ENCODE measurements at places on chromosomes 2 and 18.

DNA sequence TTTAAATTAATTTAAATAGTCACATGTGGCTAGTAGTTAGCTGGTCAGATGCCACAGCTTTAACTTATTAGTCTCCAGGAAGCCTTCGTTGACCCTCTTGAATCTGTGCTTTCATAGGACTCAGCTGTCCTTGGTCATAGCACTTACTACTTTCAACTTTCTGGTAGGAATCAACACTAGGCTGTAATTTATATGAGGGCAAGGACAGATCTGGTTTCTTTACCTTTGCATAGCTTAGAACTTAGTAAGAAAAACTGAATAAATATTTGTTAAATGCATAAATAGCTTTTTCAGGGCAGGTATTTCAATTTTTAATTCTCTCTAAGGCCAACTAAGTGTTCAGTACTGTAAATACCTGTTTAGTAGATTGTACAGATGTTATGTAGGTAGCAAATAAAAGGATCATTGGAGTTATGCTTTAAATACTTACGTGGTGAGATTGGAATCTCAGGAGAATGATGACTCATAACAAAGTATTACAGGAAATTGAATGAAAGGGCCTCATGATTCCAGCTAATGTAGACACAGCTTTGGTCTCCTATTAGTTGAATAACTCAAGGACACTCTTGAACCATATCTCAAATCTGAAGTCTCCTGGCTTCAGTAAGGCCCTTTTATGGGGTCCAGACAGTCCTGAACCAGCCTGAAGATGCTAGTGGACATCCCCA, 2.6 kb downstream of the CLIP4 start:
- DNase-seq: no peak

- no peak for DNase-seq
These were observed 149.2 kb downstream of the PLEKHA3 start for GRCh38 chr2:178629463-178629862.

- no peak for DNase-seq
These were observed 157.9 kb upstream of the EPC2 start for GRCh38 chr2:148486655-148487054.

DNA sequence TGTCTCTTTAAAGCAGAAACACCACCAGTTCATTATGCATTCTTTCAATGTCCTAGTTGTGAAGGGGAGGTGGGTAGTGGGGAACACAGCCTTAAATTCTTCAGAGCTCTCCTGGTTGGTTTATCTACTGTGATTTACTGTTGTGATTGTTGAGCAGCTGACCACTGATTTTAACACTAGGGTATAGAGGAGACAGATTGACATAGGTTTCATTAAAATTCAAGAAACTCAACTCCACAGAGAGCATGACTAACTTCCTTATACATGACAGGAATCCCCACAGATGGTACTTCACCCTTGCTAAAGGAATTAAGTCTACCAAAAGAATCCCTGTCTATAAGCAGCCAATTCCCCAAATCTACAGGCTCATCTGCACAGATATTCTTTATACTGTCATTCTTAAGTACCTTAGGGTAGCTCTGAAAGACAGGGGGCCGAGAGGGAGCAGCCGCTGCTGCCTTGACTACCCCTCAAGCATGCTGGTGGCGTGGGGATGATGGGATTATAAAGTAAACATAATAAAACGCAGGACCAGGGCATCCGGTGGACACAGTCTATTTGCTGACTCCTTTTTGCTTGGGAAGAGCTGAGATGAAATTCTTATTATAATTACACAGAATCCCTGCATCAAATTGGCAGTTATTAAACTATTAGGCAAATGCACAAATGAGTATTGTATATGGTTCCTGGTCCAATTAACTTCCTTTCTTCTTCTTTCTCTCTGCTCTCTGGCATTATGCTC, 1377.6 kb upstream of the PIK3C3 start:
- no peak for DNase-seq

DNA sequence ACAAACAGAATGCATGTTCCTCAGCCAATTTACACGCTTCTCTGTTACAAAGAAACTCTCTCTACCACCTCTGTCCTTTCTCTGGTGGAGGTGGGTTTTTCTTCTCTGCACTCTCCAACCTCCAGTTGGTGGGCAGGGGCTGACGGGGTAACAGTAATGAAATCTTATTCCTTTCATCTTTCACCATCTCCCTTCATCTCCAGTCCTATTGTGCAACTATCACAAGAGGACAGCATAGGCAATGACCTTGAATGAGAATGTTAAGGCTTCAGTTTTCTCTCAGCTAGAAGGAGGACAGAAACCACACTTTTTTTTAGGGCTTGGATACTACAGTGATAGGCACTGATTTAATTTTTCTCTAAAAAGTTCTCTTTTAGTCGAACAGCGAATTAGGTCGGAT, 81.7 kb upstream of the NEUROD1 start:
- DNase-seq: no peak

GRCh38 chr18:74914648-74915047, 294.3 kb downstream of the PTGR3 start:
- no peak for DNase-seq

- DNase-seq: no peak
These were observed 115.2 kb downstream of the TTC32 start for GRCh38 chr2:19786408-19787058.

- no peak for DNase-seq
These were observed 46.9 kb upstream of the CD28 start for GRCh38 chr2:203659331-203660049.

DNA sequence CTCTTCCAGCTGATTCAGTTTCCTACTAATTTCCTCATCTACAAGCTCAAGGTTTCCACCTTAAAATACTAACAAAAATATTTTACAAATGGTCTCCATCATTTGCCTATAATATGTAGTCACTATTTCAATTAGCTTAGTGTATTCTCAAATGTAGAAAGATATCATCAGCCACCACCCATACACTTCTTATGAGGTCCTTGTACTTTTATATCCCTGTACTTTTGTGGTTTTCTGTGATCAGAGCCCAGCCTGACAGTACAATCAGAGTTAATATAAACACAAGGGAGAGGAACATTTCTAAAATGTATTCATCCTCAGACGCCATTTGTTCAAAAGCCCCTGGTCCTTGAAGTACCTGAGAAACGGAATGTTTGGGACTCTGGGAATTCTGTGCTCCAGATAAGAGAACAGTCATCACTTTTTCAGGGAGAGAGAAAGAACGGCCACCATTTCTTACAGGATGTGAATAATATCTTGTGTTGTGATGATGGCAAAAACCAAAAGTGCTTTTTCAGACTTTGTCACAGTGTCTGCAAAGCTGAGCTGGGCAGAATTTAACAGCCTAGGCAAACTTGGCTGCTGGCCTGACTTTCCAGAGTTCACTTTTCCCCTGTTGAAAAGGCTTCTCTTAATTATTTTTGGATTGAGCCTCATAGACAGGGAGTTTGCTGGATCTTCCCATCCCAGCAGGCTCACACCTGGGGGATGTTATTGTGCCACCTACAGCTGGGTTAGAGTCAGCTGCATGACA, 361.7 kb upstream of the ACVR2A start:
- no peak for DNase-seq

DNA sequence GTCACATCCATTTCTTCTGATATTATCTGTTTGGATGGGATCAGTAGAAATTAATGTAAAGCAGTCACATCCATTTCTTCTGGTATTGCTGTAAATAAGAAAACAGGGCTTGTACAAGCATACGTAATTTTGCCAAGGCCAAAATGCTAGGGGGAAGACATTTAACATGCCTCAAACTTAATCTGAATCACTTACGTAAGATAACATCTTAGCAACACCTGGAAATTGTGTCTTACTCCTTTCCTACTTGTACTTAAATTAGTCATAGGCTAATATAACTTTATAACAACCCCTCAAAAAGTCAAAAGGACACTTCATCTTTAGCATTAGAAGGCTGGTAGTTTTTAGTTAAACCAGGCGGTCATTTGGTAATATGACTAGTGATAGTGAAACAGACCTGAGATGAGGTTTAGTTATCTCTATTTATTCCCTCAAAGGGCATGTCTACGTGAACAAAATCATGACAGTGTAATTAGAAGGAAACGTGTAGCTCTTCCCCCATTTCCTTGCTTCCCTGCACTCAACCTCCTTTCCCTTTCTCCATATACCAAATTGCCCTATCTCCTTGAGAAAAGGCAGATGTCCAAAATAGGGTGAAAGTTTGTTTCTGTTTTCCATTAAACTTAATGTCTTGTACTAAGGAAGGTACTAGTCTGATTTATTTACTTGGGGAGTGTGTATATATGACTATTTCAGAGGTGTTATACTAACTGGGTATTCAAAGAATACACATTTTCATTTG, 99.3 kb upstream of the FZD5 start:
- no peak for DNase-seq

DNA sequence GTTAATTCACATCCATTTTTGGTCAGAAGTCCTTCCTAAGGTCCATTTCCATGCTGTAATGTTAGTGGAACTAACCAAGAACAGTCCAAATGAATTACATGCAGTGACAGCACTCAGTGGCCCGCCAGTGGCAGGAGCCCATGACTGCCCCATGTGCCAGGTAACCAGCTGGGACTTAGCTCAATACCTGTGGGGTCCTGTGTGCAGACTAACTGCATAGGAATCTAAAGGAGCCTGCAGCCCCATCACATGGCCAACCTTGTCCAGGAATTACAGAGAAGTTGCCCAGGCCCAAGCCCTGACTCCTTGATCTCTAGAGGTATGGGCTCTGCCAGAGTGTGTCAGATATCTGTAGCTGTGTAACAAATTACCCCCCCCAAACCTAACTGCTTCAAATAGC, 35.4 kb upstream of the GPR17 start:
- DNase-seq: no peak

GRCh38 chr18:48171490-48172188, 237.5 kb downstream of the ZBTB7C start:
- no peak for DNase-seq

DNA sequence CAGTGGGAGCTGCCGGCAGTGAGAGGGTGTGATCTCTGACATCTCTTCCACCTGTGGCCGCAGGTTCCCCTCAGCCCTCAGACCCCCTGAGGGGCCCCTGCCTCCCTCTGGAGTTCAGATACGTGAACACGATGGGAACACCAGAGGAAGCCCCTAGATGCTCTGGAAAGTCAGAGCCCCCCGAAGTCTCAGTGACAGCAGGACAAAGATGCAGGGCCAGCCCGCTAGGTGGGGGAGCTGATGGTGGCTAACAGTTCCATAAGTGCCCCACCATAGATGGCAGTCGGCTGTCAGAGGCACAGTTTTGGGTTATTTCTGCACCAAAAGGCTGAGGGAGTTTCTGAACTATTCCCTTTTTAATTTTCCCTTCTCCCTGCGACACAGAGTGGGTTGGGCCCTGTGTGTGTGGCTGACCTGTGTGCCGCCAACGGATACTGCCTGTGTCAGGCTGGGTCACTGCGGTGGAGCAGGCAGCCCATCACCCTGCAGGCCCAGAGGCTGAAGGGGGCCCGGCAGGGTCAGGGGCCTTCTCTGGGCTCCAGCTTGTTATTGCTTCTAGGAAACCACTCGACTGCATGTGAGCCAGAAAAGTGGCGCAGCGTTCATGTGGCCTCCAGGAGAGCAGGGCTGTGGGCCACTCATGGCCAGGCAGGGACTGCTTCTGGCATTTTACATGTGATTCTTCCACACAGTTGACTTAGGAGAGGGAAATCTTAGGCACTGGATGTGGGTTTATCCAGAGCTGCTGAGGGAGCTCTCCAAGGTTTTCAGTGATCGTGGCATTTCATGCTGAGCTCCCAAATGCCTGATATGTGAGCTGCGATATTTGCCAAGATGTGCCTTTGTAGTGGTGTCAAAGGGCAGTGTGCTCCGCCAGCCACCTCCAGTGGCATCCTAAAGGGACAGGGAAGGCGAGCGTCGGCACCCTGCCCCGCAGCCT, 225.1 kb downstream of the SH3RF3 start:
- no peak for DNase-seq

DNA sequence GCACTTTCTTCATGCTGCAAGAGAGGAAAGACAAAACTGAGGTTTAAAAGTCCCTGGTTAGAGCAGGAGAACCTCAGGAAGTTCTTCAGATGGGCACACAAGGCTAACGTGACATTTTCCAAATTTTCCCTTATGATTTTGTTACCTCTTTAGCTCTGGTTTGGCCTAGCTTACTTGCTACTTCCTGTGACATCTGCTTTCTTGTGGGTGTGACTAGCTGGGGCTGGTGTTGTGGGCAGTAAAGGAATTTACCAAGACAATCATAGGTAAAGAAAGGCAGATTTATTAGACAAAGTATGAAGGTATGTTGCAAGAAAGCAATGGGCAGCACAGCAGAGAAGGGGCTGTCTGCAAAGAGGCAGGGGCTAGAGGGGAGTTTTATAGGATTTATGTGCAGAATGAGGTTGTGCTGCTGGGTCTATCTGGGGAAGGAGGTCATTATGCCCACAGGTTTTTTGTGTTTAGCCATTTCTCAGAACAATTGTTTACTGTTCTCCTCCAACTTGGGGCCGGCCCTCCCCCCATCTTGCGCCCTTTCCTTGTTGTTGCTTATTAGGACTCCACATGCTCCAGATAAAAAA, 6.7 kb upstream of the TNP1 start:
- DNase-seq: no peak

DNA sequence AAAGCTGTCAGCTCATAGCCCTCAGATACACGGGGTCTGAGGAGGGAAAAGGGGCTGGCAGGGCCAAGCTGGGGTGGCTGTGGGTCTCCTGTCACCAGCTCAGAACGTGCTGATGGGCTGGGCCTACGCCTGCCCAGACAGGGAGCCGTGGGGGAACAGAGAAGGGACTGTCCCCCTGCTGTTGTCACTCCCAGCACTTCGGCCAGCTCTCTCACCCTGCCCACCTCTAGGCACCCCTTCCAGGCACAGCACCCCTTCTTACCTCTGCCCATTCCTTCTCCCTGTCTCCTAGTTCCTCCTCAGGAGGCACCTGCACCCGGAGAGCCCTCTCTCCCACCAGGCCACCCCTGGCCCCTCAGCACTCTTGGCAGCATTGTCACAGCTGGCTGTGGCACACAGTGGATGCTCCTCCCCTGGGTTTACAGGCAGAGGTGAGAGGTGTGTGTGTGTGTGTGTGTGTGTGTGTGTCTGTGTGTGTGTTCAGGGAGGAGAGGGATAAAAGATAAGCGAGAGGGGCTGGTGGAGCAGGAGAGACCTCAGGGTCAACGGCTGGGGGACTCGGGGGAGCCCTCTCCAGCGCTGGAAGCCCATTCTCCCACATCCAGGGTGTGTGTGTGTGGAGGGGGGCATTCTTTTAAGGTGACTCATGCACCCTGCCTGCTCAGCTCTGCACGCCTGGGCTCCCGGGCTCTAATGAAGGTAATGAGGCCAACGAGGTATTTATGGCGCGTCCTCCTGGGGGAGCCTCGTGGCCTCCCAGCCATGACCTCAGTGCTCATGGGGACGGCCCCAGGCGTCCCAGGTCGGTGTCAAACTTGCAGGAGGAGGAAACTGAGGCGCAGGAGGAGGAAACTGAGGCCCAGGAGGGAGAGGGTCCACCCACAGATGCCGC, 66.1 kb upstream of the SMAD7 start:
- DNase-seq: peak; percentile 5

- DNase-seq: no peak
These were observed 159.1 kb downstream of the SMAD7 start for GRCh38 chr18:48791636-48792105.

DNA sequence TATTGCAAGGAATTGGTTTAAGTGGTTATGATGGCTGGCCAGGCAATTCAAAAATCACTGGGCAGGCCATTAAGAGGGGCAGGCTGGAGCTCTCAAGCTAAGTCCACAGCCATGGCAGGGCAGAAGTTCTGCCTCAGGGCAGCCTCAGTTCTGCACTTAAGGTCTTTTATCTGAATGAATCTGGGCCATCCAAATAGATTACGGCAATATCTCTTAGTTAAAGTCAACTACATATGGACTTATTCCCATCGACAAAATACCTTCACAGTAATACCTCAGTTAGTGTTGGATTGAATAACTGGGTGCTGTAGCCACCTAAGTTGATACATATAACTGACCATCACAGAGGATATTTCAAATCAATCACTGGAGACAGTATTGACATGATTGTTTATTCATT, 904.8 kb downstream of the MBD2 start:
- no peak for DNase-seq
